Subcutaneous adipose tissue (tissue), 4 donors: ENCODE measurements at places on chromosomes 13 and 19. TPM values are rescaled to one million over a fixed set of nuclear protein-coding genes. Genes with fewer than 3 reads are reported as not detected.

Gene KIR2DL3
- not detected for total RNA-seq

Gene GPI
- total RNA-seq, result 324 TPM

Gene DIAPH3
- 1.5 TPM for total RNA-seq

Gene ZNF541
- total RNA-seq, result not detected

Gene OR10H3
- not detected for total RNA-seq

Gene CRX
- total RNA-seq, result not detected

Gene GIPR
- total RNA-seq, result 1.5 TPM

Gene CBARP
- not detected for total RNA-seq

Gene THOP1
- 20.4 TPM for total RNA-seq

Gene CDX2
- total RNA-seq, result not detected

Gene ATP8B3
- total RNA-seq, result 1.5 TPM

Gene IQCN
- total RNA-seq, result 3.5 TPM

Gene ZNF552
- total RNA-seq, result 4.3 TPM

Gene ZNF93
- total RNA-seq, result 5.5 TPM

Gene APOE
- total RNA-seq, result 212 TPM

Gene SLC5A5
- not detected for total RNA-seq

Gene ZIC5
- total RNA-seq, result not detected

Gene ZNF285
- total RNA-seq, result 2.6 TPM

Gene MAB21L1
- total RNA-seq, result 2.4 TPM

Gene RNF126
- total RNA-seq, result 32.5 TPM

Gene NKG7
- total RNA-seq, result 1.7 TPM

Gene SCN1B
- 9.9 TPM for total RNA-seq

Gene BCL3
- total RNA-seq, result 13.4 TPM

Gene RNF225
- total RNA-seq, result not detected

Gene CD22
- not detected for total RNA-seq

Gene CAMSAP3
- not detected for total RNA-seq

Gene PLPPR2
- 4.2 TPM for total RNA-seq

Gene DENND1C
- total RNA-seq, result 8.0 TPM

Gene THAP8
- 2.9 TPM for total RNA-seq

Gene ADGRE1
- not detected for total RNA-seq

Gene PSG1
- total RNA-seq, result not detected

Gene IGFL3
- total RNA-seq, result not detected

Gene ERFL
- total RNA-seq, result not detected

Gene CTXN1
- 0.94 TPM for total RNA-seq

Gene SPIB
- total RNA-seq, result not detected

Gene USP12
- 39.0 TPM for total RNA-seq

Gene TLE6
- total RNA-seq, result 1.8 TPM

Gene PTGIR
- 1.9 TPM for total RNA-seq
